ENCODE measurements at places on chromosomes 13 and 19.
A peak's percentile ranks its signal among the peaks of the same experiment; 100 is the strongest.

DNA sequence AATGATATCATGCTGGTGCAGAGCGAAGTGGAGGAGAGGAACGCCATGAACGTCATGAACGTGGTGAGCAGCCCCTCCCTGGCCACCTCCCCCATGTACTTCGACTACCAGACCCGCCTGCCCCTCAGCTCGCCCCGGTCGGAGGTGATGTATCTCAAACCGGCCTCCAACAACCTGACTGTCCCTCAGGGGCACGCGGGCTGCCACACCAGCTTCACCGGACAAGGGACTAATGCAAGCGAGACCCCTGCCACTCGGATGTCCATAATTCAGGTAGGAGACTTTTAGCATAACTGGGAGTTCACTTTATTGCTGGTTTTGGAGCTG lies 3.3 kb downstream of the PCDH17 start:
- DNase-seq: no peak

DNA sequence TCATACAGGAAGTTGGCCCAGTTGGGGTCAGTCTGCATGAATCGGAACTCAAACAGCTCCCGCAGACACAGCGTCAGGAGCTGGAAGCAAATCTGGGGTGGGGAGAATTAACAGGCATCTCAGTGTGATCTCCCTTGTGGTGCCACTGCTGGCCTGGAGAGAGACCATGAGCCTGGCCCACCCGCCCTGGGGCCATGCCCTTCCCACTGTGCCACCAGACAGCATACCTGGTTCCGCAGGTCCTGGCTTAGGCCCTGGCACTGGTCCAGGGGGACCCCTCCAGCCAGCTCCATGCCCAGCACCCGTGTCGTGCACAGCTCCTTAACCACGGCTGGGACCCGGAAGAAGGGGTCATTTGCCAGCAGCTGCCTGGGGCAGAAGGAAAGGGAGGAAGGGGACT lies 9.6 kb upstream of the NUMBL start:
- DNase-seq: no peak

- peak; percentile 22 for DNase-seq
These were observed 405.0 kb downstream of the COG6 start for GRCh38 chr13:40060296-40061007.

GRCh38 chr19:33659835-33660234 lies 38.1 kb downstream of the CHST8 start:
- no peak for DNase-seq

GRCh38 chr13:46468570-46469463 lies 81.8 kb upstream of the RUBCNL start:
- no peak for DNase-seq

DNA sequence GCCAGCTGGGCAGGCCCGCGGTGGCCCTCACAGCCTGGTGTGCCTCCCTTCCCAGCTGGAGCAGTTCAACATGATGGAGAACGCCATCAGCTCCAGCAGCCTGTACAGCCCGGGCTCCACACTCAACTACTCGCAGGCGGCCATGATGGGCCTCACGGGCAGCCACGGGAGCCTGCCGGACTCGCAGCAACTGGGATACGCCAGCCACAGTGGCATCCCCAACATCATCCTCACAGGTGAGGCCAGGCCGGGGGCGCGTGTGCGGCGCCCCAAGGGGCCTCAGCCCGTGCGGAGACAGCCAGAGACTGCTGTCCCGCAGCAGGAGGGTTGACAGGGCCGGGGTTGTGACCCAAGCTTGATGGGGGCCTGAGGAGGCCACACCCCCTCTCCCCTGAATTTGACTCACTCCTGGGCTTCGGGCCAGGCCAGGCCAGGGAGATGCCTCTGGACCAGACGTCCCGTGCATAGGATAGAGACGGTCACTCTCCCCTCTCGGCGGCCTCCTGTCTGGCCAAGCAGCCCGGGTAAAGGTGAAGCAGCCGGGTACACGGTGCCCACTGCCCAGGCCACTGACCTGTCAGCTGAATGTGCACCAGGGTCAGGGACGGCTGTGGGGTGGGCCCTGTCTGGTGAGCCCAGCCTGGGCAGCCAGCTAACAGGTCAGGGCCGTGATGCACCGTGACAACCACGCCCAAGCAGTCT lies 15.4 kb downstream of the COMP start:
- no peak for DNase-seq

DNA sequence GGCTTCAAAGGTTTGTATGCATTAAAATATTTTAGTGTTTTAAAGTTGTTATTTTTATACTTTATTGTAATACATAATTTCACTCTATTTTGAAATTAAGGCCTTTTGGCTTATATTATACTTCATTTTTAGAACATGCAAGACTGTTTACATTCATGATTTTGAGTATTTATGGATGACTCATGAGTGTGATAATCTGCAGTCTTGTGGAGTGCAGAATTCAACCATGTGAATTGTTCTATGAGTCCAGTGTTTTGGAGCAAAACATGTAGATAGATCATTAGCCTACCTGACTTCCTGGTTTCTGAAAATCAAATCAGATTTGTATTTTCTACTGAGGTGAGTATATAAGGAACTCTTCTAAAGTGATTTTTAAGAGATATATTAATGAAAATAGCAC lies 241.8 kb downstream of the PCCA start:
- no peak for DNase-seq

- DNase-seq: peak; percentile 81
These were observed 27.7 kb downstream of the MEIS3 start for GRCh38 chr19:47391510-47392223.

GRCh38 chr13:95477187-95477586 lies 75.3 kb upstream of the CLDN10 start:
- no peak for DNase-seq

DNA sequence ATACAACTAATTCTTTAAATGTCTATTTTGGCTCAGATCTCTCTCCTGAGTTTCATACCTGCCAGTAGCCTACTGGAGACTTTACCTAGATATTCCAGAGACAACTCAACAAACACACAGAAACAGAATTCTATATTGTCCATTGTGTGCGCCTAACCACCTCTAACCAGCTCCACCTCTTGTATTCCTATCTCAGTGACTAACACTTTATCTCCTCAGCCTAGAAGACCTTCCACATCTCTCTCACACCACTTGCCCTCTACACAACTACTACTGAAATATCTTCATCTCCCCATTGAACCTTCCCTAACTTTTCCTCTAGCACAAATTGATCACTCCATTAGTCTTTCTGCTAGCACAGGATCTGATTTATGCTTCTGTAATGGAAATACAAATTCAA lies 6.7 kb downstream of the VWA8 start:
- DNase-seq: no peak

DNA sequence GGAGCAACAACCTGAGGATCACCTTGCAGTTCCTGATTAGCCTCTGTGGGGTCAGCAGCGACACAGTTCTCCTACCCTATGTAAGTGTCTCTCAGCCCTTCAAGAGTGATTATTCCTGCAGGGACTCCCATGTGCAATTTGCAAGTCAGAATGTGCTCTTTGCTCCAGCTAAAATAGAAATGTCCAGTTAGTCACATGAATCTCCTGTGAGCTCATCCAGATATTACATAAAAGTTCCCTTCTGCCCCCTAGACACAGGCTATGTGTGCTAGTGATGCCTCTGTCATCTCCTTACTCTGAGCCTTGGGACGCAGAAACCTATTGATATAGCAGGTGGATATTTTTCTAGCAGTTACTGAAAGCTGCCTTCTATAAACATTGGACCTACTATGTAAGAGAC lies 105.5 kb downstream of the ZAR1L start:
- DNase-seq: no peak

DNA sequence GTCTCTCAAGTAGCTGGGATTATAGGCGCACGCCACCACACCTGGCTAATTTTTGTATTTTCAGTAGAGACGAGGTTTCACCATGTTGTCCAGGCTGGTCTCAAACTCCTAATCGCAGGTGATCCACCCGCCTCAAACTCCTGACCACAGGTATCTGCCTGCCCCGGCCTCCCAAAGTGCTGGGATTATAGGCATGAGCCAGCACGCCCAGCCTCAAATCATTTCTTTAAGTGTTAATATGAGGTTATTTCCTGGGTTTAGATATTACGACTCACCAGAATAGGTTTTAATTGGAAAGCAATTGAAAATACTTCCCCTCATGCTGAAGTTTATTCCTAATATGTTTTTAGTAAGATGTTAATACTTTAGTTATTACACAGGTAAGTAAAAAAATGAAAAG lies 144.5 kb downstream of the NUFIP1 start:
- no peak for DNase-seq

GRCh38 chr19:4589579-4590410 lies 30.3 kb upstream of the SEMA6B start:
- DNase-seq: no peak

DNA sequence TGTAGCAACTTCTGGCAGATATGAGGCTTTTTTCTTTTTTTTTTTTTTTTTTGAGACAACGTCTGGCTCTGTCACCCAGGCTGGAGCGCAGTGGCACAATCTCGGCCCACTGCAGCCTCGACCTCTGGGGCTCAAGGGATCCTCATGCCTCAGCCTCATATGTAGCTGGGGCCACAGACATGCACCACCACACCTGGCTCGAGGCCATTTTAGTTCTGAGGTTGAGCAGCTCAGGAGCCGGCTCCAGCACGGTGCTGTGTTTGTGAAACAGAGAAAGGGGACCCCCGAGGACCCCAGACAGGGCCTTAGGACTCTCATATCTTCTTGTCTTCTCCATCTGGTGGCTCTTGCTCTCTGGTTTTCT lies 3.4 kb upstream of the FLT3LG start:
- DNase-seq: no peak

DNA sequence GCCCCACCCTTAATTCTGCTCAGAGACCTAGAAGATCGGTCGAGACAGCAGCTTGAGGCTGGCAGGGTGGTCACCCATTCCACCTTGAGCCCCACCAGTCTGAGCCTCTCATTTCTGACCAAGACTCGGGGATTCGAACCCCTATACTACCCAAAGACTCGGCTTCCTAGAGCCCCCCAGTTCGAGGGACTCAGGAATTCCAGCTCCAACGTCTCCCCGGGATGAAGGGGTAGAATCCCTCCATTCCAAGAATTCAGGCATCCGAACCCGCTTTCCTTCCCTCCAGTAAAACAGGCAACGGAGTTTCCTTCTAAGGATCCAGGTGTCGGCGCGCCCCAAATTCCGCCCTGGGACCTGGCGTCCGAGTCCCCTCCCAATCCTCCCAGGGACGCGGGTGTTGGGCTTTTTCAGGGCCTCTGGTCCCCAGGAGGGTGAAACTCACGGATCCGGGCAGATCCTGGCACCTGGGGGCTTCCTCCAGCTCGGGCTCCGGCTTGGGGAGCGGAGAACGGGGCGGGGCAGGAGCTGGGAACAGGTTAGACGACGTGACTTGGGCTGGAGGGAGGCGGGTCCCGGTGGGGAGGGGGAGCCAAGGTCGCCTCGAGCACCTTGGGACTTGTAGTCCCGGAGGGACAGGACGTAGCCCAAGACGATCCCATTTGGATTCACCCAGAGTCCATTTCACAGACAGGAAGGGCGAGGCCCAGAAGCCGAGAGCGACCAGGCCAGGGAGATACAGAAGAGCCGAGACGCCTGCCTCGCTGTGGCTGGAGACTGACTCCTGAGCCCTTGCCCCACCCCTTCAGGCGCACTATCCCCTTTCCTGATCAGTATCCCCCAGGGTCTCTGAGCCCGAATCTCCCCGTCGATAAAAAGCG lies at the start of gene PPP1R13L:
Gene PPP1R13L (minus strand): TSS at position 513 of the 878 bp plus-strand sequence. CDS start 6,751 bp downstream, outside the sequence.
- peak; percentile 51 for DNase-seq

DNA sequence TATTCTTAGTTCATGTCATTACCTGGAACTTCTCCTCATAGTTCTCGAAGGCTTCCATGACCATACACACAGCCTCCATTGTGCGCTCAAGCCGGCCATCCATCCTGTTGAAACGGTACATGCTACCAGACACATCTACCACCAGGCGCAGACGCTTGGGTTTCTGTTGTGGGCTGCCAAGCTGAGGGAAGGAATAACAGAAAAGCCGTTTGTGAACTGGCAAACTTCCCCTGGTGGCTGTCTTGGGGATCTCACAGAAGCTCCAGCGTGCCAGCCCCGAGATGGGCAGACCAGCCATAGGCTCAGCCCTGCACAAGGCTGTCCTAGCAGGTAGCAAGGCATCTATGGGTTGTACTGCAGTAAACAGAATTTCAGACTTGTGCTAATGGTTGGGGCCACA lies 130.1 kb downstream of the RGCC start:
- no peak for DNase-seq

- no peak for DNase-seq
These were observed 9.2 kb downstream of the PLEKHJ1 start for GRCh38 chr19:2226840-2227360.

DNA sequence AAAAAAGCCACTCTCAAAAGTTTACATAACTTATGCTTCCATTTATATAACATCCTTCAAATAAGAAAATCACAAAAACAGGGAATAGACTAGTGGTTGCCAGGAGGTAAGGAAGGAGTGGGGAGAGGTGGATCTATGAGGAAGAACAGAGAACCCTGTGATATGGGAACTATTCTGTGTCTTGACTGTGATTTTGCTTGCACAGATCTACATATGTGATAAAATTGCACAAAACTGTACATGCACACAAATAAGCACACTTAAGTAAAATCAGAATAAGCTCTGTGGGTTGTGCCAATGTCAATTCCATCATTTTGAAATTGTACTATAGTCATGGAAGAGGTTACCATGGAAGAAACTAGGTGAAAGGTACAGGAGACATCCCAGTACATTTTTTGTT lies 121.6 kb upstream of the SGCG start:
- no peak for DNase-seq
